ENCODE measurements at places on chromosomes 6 and 20.

- no peak for DNase-seq
Observed at GRCh38 chr20:61119794-61120410, 132.2 kb upstream of the CDH4 start.

GRCh38 chr6:145569140-145569539 is 166.2 kb downstream of the EPM2A start:
- DNase-seq: no peak

DNA sequence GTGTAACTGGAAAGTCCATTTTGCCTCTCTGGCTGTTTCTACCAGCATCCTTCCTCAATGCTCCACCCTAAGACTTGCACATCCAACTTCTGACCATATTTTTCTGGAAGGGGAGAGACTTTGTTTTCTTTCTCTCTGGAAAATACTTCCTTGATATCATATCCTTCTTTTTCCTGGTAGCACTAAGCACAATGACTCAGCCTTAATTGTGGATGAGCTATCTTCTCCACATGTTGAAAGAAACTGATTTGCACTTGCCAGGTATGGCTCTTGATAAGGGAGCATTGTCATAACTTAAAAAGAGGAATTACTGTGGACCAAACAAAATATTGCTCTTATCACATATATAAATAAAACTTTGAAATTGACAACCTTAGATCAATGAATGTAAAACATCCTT is 30.1 kb upstream of the IBTK start:
- no peak for DNase-seq

- DNase-seq: peak; percentile 32
Observed at GRCh38 chr6:20946022-20946421, 411.8 kb downstream of the CDKAL1 start.

- DNase-seq: peak; percentile 15
Observed at GRCh38 chr6:145669627-145670034, 65.7 kb downstream of the EPM2A start.

DNA sequence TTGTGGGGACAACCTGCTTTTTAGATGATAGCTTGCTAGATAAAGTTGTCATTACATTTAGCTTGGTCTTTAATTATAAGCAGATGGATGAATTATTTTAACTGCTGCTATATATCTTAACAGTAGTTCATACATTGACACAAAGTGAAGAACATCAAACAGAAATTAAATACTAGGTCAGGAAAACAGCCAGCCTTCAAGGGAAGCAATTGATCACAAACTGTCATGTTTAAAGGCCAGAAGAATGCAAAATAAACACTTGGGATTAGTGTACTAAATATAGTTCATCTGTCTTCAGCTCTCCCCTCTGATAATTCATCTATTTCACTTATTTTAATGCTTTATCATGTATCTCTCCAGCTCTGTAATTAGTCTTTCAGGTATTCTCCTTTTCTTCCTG is 225.1 kb upstream of the FERMT1 start:
- no peak for DNase-seq

- DNase-seq: no peak
Observed at GRCh38 chr20:57653546-57653900, 33.3 kb upstream of the ZBP1 start.

- DNase-seq: no peak
Observed at GRCh38 chr6:21332077-21332476, 261.5 kb upstream of the SOX4 start.

- peak; percentile 64 for DNase-seq
Observed at GRCh38 chr6:142648036-142648451, 296.9 kb downstream of the HIVEP2 start.

DNA sequence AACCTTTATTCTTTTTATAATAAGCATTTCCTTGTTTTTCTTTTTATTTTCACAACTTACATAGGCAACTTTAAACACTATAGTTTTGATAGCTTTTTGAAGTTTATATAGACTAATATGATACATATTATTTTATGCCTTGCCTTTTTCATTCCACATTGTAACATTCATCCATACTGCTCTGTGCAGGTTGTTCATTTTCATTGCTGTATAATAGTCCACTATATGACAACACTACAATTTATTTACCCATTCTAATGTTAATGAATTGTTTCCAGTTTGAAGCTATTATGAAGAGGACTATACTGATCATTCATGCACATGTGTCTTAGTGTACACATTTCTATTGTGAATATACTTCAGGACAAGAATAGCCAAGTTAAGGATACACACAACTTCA is 49.1 kb downstream of the WASF1 start:
- no peak for DNase-seq

GRCh38 chr6:40778196-40778595 is 191.0 kb upstream of the LRFN2 start:
- no peak for DNase-seq

GRCh38 chr6:122754191-122754731 is 25.3 kb upstream of the FABP7 start:
- no peak for DNase-seq

DNA sequence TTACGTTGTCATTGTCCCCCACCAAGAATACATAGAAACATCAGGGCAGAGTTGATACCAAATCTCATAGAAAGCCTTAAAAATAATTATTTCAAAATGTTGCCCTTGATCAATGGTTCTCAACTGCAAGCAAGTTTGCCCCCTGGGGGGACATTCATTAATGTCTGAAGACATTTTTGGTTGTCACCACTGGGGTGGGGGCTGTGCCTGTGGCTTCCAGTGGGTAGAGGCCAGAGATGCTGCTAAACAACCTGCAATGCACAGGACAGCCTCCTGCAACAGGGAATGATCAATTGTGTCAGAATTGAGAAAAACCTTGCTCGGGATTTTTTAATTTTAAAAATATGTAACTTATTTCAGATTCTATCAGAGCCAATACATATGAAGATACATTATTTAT is 130.6 kb upstream of the DOK5 start:
- no peak for DNase-seq

DNA sequence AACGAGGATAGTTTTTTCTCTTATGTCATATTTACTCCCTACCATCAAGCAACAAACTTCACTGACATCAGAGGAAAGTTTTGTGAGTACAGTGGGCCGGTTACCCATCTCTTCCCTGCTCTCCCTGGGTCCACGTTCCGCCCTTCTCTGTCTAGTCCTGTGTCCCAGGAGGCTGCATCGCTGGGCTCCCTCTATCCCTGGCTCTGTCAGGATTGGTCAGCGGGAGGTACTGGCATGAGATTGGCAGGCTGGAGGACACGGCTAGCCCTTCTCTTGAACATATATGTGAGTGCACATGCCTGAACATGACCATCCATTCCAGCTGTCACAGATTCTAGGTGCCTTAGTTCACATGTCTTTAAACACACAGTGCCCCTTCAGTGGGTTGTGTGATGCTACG is 30.3 kb upstream of the TMEM181 start:
- no peak for DNase-seq

GRCh38 chr6:3247255-3248146 is 11.2 kb upstream of the PSMG4 start:
- DNase-seq: peak; percentile 82

DNA sequence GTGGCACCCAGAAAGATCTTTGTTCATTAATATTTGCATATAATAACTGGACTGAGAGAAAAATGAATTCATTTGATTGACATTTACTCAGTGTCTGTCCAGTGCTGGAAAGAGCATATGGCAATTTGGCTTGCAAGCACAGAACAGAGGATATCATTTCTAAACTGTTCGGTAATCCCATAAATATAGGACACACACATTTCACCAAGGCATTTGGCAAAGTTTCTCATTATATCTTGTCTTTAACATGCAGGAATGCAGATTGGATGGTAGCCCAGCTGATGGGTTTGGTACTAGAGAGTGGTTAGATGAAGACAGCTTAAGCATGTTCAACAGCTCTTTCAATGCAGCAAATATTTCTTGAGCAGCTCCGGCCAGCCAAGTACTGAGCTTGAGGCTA is 259.2 kb downstream of the PRKN start:
- DNase-seq: peak; percentile 82

- DNase-seq: no peak
Observed at GRCh38 chr6:7566107-7566506, 23.9 kb upstream of the SNRNP48 start.
